ENCODE measurements at places on chromosomes 3 and 15.

- DNase-seq, result no peak
Measured at GRCh38 chr3:194423317-194423716, 24.3 kb upstream of the GP5 start.

- peak; percentile 25 for DNase-seq
Measured at GRCh38 chr3:161372321-161373260, 1.3 kb upstream of the SPTSSB start.

GRCh38 chr3:107450254-107450893, 72.4 kb upstream of the BBX start:
- peak; percentile 21 for DNase-seq

DNA sequence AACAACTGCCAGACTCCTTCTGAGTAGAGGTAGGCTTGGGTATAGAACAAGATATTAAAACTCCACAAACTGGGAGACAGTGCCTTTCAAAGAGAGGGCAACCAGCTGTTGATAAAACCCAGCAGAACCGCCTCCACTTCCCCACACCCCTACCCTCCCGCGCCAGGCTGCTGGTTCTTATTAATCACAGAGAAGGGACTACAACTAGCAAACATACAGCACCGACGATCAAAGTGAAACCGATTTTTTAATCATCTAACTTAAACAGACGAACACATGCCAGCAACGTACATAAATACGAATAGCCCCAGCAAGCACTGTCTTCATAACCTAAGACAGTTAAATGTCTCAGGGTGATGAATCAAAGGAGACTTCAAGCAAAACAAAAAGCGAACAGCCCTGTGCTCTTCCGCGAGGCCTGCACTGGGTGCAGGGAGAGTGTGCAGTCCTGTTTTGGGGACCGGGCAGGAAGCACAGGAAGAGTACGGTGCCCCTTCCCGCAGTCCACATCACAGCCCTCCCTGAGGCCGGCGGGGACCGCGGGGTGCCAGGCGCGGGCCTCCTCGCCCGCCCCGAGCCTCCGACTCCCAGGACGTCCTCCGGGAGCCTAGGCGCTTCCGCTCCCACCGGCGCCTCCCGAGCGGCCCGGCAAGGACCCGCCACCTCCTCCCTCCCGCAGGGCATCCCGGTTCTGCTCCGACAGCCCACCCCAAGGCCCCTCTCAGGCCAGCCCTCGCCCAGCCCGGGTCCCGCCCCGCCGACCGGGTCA, 75.1 kb upstream of the VGLL4 start:
- peak; percentile 60 for DNase-seq

DNA sequence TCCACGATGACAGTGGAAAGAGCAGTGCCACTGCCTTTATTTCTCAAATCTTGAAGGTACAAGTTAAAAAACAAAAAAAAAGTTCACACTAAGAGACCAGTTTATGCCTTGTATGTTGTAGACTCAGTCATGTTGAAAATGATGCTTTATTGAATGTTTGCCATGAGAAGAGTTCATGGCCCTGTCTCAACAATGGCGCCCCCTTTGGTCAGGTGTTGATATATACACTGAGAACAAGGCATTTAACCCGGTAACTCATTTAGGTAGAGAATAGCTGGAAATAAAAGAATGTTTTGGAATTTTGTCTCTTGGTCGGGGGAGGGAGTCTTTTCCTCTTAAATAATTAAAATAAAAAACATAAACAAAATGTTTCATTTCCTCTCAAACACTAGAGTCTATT, 145.6 kb upstream of the SLC2A2 start:
- DNase-seq, result no peak

- DNase-seq, result no peak
Measured at GRCh38 chr3:108428586-108428985, 81.8 kb downstream of the MYH15 start.

GRCh38 chr15:73680549-73680948, 3.6 kb upstream of the CD276 start:
- peak; percentile 23 for DNase-seq

GRCh38 chr3:68740087-68740486, 192.3 kb downstream of the TAFA4 start:
- DNase-seq, result no peak

GRCh38 chr3:107633327-107634098, 110.8 kb downstream of the BBX start:
- no peak for DNase-seq

DNA sequence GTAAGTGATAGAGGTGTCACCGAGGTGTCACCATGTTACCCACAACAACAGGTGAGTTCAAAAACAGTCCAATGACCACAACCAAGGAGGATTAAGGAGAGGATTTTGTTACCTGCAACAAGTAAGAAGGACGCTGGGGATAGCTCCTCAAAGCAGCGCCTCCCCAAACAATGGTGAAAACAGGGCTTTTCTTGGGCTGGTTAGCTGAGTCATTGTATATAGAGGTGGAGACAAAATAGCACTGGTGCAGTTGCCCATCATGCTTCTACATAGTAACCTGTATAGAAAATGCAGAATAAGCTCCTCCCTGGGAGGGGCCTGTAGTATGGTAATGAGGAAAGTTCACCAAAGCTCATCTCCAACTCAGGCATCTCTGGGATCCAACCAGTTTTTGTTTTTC, 116.9 kb upstream of the EIF1B start:
- no peak for DNase-seq

DNA sequence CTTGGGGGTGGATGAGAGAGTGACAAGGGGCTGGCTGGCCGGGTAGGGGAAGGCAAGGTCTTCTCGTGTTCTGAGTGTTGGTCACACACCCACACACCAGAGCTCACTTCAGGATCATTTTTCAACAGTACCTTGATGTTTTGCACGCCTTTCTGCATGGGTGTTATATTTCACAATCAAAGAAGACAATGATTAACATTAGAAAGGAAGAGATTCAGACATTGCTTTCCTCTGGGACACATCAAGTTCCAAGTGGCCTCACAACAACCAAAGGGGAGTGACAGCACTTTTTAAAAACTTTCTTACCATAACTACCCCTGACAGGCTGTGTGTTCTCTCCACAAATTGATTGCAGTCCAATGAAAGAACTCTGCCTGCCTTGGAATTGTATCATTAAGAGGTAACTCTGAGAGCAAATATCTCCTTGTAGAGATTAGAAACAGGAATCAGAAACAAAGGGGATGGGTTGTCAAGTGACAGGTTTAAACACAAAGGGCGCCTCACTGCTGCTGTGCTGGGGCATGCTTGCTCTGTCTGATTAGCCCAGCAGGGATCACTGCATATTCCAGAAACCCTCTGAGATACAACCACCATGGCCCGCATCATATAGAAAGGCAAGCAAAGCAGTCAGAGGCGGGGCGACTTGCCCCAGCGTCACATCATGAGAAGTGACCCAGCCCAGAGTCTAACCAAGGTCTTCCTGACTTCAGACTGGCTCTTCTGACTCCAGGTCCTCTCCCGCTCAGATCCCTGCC, 230.8 kb downstream of the FEZF2 start:
- DNase-seq, result no peak

DNA sequence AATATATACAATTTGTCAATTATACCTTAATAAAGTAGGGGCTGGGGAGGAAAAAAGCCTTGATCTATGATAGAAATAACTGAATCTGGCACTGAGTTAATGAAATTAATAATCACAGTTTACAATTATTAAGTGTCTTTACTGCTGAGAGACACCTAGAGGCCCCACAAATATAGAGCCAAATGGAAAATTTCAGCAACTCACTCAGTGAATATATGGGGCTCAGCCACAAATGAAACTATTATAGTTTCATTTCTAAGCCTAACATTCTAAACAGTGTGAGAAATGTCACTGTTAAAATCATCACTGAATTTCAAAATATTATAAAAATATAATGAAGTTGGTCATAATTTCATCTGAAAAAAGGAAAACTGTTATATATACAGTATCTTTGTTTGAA, 40.3 kb downstream of the GNB4 start:
- no peak for DNase-seq

DNA sequence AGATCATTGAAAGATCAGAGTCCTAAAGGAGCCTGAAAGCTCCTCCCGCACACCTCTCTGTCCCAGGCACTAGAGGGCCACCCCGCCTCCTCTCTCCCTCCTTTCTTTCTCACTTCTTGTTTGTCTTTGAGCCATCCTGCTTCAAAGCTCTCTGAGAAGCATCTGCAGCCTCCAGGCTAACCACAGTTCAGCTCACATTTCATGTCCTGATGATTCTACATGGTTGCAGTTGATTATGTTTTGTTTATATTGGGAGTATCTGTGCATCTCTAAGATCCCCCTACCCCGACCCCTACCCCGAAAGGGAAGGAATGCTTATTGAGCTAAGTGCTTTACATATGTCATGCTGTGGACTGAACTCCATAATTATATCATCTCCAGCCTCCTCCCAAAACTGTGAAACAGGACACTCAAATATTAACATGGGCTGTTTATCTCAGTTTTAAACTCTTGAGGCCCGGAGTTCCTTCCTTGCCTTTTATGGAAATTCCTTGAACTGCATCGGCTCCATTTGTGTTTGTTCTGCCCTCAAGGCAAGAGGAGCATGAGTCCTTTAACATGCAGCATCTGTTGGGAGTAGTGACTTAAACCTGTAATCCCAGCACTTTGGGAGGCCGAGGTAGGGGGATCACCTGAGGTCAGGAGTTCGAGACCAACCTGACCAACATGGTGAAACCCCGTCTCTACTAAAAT, 30.9 kb downstream of the MGLL start:
- peak; percentile 92 for DNase-seq

GRCh38 chr3:62109534-62109933, 263.8 kb downstream of the FEZF2 start:
- peak; percentile 96 for DNase-seq

DNA sequence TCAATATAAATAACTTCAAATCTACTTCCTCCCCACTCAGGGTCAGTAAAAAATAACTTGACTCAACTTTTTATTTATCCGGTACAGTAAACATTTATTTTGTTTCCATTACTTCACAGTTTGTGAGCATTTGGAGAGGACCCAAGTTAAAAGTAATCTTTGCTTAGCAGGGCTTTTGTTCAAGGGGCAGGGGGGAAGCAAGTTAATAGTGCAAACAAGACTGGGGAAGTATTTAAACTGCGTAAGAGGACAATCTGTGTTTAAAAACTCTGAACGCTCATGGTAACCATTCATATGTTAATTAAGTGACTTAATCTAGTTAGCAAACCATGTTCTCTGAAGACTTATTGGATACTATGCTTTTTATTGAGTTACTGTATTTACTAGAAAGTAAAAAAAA, 346.2 kb downstream of the SLC9A9 start:
- DNase-seq, result no peak

GRCh38 chr3:135456108-135456790, 509.3 kb upstream of the PPP2R3A start:
- DNase-seq, result no peak

DNA sequence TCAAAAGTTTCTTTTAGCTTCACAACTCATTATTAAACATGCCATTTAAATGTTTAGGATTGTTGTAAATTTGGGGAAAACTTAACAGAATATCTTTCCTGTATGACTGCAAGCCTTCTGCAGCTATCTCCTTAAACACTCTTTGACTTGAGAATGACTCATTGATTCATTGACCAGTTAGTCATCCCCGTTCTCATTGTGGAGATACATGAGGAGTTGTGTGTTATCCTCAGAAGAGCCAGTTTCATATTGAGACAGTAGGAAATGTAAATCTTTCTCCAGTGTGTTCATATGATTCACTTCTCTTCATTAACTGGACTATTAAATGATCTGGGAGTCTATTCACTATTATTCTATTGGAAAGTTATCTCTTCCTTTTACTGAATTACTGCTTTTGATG, 83.0 kb downstream of the CRYGS start:
- peak; percentile 73 for DNase-seq

DNA sequence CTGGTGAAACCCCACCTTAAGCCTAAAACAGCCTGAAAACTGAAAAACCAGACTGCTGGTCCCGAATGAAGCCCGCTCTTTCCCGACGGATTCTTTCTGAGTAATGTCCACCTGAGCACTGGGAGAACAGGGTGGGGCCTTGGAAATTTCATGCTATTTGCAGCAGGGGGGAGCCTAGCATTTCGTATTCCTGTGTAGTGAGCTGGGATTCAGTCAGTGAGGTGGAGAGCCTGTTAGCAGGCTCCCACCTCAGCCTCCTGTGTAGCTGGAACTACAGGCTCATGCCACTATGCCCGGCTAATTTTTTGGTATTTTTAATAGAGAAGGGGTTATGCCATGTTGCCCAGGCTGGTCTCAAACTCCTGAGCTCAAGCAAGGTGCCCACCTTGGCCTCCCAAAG, 74.7 kb downstream of the CMTM8 start:
- DNase-seq, result no peak

GRCh38 chr15:93144463-93145236, 55.6 kb upstream of the RGMA start:
- DNase-seq, result no peak

- no peak for DNase-seq
Measured at GRCh38 chr3:158264894-158265293, 155.0 kb downstream of the RSRC1 start.

GRCh38 chr3:167941234-167941995, 154.3 kb downstream of the GOLIM4 start:
- peak; percentile 69 for DNase-seq

GRCh38 chr3:4680871-4681300, 187.7 kb downstream of the ITPR1 start:
- peak; percentile 30 for DNase-seq

- DNase-seq, result no peak
Measured at GRCh38 chr15:25727867-25728600, 135.1 kb downstream of the ATP10A start.

DNA sequence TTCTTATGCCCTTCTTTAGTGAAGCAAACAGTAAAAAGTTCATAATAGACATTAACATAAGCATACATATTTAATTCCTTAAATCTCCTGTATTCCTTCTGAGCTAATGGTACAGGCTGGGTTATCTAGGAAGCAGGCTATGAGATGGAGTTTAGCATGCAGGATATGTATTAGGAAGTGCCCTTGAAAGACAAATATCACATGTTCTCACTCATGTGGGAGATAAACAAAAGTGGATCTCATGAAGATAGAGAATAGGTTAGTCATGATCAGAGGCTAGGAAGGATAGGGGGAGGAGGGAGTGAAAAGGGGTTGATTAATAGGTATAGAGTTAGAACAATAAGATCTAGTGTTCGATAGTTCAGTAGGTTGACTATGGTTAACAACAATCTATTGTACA, 105.4 kb downstream of the CLASP2 start:
- no peak for DNase-seq

- DNase-seq, result peak; percentile 89
Measured at GRCh38 chr3:150216041-150216811, 191.9 kb upstream of the TSC22D2 start.

DNA sequence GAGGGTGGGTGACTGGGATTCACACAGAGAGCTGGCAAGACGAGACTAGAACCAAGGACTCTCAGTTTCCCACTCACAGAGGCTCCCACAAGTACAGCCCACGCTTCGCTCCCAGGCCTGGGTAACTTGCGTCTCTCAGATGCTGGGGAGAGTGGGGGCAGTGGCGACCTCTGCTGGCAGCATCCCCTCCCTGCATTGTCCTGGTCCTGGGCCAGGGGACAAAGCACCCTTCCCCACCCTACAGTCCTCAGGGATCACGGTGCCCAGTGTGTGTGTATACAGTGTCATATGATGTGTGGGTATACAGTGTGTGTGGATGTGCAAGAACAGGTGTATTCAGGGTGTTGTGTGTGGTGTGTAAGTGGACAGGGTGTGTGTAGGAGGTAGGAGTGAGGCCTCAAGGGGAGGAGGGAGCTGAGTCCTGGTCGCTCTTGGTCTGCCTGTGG, 12.8 kb downstream of the VILL start:
- DNase-seq, result peak; percentile 39

- no peak for DNase-seq
Measured at GRCh38 chr3:62602129-62602770, 228.9 kb upstream of the FEZF2 start.

GRCh38 chr3:175295248-175296130, 436.4 kb downstream of the NAALADL2 start:
- no peak for DNase-seq

- DNase-seq, result peak; percentile 63
Measured at GRCh38 chr3:39126532-39127071, 19.1 kb downstream of the TTC21A start.

All from EH (cell line).